Cardiac ventricle fibroblast (primary cell): ENCODE measurements at places on chromosomes 7 and 10. TPM values are rescaled to one million over a fixed set of nuclear protein-coding genes. Genes with fewer than 3 reads are reported as not detected.

The CYP3A5 gene
- total RNA-seq, result not detected in 2 replicates

The GALNT17 gene
- total RNA-seq, result not detected in 2 replicates

The PNLIPRP1 gene
- not detected in 2 replicates for total RNA-seq

The AKR1B15 gene
- total RNA-seq, result not detected in 2 replicates

The ADAM8 gene
- total RNA-seq, result 0.34 and 1.2 TPM in 2 replicates

The SEMA3D gene
- 0.05 and 0.12 TPM in 2 replicates for total RNA-seq

The SPAM1 gene
- not detected in 2 replicates for total RNA-seq

The COX19 gene
- 5.6 and 10.2 TPM in 2 replicates for total RNA-seq

The SFTPA1 gene
- total RNA-seq, result not detected in 2 replicates
